Stimulated activated CD4-positive, alpha-beta T cell treated with anti-CD3 and anti-CD28 coated beads, Interleukin-4, amount 100 ng/mL, for 24 hours (primary cell): ENCODE measurements at places on chromosomes 11 and 22.

GRCh38 chr11:72591785-72592502, 82.3 kb downstream of the PDE2A start:
- DNase-seq = peak; percentile 24

- peak; percentile 65 for DNase-seq
Measured at GRCh38 chr11:61871158-61871597, 20.2 kb downstream of the FADS3 start.

- DNase-seq = no peak
Measured at GRCh38 chr11:123431619-123432018, 1.6 kb downstream of the GRAMD1B start.

GRCh38 chr11:63369971-63370588, 495 bp downstream of the SLC22A9 start:
- no peak for DNase-seq

- no peak for DNase-seq
Measured at GRCh38 chr11:8111636-8112035, 30.6 kb downstream of the TUB start.

DNA sequence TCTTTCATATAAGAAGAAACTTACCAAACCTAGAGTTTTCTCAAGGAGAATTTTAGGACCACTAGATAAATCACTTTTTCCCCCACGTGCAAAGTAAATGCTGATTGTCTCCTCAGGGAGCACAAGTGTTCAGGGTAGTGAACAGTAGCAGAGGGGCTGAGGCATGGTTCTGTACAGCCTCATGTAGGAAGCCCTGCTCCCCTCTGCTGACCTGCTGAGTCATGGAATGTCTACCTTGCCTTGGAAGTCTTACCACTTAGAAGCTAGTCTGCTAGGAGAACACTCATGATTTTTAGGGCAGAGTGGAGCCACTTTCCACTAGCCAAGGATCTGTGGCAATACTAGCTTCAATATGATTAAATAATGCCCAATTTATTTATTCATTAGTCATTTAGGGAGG, 2120.6 kb upstream of the RAG2 start:
- DNase-seq = no peak

- no peak for DNase-seq
Measured at GRCh38 chr22:45254388-45254787, 13.7 kb upstream of the KIAA0930 start.

- DNase-seq = no peak
Measured at GRCh38 chr11:96237766-96238266, 105.2 kb downstream of the MAML2 start.

DNA sequence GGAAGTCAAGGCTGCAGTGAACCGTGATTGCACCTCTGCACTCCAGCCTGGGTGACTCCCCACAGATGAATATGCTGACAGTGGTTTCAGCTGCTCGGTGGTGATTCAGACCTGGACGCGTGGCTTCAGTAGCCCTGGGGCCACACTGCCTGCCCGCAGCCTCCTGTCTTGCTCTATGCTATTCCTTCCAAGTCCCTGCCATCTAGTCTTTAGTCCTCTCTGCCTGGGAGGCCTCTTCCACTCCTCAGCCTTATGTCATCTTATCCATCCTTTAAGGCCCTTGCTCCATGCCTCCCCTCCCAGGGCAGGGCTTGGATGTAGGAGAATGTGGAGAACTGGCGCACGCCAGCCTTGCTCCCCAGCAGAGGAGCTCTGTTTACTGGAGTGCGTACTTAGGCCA, 23.0 kb downstream of the YDJC start:
- no peak for DNase-seq
